ENCODE measurements at places on chromosomes 13 and 19.

DNA sequence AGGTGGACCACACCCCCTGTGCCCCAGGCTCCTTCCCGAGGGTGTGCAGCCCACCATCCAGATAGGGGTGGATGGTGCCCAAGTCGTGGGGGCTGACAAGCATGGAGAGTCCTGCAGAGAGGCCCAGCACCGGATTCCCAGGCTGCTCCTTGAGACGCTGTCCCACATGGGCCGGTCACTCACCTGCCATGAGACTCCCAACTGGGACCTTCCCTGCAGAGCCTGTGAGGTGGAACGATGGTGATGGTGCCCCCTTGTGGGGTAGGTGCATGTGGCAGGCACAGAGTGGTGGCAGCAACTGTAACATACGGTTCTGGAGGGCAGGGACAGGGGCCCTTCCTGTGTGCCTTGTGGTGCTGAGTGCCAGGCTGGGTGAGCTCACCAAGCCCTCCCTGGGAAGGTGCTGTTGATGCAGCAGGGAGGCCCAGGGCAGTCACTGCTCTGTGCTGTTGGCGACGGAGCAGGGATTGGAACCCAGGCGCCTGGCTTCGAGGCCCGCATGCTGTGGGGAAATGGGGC is 33.1 kb downstream of the PPP1R37 start:
- DNase-seq: no peak

GRCh38 chr19:5541456-5541855 is 26.3 kb downstream of the TINCR start:
- DNase-seq: no peak

DNA sequence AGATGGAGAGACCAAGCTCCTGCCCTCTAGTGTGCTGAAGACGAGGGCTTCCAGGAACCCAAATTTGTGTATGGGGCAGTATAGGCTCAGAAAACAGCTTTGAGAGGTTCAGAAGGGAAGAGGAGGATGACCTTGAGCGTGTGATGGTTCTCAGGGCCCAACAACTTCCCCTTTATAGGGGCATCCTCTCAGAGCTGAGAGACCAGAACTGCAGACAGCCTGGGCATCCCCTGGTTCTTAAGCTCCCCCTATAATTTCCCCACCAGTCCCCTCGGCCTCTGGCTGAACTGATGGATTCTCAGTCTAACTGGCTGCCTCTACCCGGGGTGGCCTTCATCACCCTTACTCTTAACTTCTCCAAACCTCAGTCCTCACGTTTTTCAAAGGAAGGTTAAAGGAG is 167.5 kb downstream of the URI1 start:
- DNase-seq: no peak

DNA sequence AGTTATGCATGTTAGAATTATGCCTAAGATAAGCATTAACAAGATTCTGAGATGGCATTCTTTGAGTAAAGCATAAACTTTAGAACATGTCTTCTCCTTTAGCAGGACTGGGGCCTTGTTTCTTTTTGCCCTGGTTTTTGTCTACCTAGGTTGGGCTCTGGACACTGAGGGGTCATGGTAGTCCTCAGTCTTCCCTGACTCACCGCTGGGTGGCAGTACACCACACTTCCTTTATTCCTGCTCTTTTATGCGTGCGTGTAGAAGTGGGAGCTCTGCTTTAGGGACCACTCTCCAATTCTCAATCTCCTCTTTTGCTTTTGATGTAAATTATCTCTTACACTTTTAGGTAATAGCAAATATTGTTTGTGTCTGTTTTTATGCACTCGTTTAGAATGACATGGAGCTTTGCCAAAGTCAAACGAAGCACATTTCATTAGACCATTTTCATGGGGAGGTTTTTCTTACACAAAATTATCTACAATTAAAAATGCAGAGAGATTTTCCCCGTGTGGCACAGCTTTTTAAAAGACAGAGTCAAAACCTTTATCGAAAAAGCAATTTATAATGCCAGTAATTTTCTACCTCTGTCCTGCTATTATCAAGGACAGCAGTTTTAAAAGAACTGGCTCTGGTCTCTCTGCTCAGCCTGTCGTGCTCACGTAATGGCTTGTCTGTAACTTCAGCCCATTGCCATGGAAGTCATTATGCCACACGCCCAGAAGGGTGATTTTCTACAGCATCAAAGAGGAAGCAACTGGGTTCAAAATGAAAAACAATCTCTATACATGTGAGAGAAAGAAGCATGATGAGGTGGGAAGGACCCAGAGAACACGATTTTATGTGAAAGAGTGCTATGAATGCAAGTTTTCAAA is 413.9 kb downstream of the COG6 start:
- peak; percentile 31 for DNase-seq

DNA sequence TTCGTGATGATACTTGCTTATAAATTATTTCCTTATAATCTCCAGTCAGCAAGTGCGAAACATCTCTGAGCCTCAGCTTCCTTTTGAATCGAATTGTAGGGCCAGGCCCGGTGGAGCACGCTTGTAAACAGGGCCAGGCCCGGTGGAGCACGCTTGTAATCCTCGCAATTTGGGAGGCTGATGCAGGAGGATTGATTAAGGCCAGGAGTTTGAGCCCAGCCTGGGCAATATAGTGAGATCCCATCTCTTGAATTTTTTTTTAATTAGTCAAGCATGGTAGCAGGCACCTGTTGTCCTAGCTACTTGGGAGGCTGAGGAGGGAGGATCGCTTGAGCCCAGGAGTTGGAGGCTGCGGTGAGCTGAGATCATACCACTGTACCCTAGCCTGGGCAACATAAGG is 116.2 kb upstream of the MCF2L start:
- no peak for DNase-seq

DNA sequence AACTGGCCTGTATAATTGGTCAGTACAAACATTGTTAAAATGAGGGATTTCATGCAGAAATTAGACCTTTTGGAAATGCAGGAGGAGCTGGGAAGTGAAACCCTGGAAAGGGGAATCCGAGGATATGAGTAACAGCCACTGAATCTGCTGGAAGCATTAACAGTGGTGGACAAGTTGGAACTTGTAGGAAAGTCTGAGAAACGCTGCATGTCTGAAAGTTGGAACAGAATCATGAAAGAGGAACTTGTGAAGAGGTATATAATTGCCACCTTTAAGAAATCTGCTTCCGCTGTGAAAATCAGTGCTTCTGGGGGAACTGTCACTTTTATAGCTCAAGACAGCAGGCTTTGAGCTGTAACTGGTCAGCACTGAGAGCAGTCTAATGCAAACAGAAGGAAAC is 716.5 kb upstream of the PRR20A start:
- DNase-seq: no peak

DNA sequence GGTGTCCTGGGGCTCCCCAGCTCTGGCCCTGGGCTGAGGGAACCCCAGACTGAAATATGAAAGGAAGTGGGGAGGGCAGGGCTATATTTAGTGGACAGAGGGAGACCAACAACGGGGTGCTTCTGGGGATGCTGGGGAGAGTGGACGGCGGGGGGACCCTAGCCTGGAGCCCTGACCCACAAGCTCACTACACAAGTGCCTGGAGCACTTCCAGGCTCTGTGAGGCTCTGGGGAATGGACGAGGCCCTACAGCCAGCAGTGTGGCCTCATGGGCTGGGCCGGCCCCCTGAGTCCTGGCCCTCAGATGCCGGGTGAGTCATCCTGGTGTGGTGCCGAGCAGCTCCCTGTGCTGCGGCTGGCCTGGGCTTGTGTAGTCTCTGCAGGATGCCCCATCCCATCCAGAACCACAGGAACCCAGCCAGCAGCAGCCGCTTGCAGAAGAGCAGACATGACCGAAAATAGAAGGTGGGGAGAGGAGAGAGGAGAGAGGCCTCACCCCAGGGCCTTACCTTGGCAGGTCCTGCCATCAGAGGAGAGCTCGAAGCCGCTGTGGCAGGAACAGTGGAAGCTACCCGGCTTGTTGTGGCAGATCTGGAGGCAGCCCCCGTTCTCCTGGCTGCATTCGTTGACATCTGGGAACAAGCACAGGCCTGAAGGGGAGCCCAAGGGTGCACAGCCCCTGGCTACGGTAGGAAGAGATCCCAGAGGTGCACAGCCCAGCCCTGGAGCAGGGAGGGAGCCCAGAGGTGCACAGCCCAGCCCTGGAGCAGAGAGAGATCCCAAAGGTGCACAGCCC is 26.1 kb downstream of the GAS6 start:
- no peak for DNase-seq

- DNase-seq: no peak
These were observed 34.6 kb downstream of the CRTC1 start for GRCh38 chr19:18718015-18718526.

DNA sequence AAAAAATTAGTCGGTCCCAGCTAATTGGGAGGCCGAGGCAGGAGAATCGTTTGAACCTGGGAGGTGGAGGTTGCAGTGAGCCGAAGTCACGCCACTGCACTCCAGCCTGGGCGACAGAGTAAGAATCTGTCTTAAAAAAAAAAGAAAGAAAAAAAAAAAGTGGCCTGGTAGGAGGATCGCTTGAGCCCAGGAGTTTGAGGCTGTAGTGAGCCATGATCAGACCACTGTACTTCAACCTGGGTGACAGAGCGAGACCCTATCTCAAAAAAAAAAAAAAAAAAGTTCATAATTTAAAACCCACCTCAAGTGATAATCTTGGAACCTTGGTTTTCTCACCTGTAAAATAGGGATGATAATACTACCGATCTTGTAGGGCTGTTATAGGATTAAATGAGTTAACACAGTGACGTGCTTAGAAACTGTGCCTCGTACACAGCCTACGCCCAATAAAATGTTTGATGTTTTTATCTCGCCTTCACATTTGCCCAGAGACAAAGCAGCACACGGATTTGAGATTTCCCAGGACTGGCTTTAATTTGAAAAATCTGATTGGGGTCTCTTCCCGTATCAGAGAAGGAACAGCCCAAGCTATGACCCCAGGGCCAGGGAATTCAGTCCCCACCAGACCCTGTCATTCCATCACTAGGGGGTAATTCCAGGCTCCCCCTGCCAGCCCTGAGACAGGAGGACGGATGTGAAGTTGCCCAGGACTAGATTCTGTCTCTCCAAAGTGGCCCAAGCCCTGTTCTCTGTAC is 3.6 kb downstream of the SERTAD1 start:
- DNase-seq: no peak

- DNase-seq: no peak
These were observed 47.1 kb upstream of the MRI1 start for GRCh38 chr19:13717194-13717643.

- no peak for DNase-seq
These were observed 56.6 kb upstream of the GPC6 start for GRCh38 chr13:93169980-93170379.

DNA sequence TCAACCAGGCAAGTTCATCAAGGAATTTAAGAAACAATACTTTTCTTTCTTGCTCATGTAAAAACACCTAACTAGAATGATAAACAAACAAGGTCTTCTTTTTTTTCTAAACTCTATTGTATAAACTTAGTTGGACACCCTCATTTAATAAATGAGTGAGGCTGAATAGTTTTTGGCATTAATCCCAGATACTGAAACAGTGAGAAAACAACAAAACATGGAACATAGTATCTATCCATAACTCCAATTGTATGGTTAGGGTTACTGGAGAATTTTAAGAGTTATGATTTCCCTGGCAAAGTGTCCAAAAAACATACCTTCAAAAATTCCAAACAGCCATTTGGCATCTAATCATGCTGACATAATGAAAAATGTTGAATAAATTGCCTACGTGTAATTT is 5.8 kb upstream of the POMP start:
- no peak for DNase-seq

DNA sequence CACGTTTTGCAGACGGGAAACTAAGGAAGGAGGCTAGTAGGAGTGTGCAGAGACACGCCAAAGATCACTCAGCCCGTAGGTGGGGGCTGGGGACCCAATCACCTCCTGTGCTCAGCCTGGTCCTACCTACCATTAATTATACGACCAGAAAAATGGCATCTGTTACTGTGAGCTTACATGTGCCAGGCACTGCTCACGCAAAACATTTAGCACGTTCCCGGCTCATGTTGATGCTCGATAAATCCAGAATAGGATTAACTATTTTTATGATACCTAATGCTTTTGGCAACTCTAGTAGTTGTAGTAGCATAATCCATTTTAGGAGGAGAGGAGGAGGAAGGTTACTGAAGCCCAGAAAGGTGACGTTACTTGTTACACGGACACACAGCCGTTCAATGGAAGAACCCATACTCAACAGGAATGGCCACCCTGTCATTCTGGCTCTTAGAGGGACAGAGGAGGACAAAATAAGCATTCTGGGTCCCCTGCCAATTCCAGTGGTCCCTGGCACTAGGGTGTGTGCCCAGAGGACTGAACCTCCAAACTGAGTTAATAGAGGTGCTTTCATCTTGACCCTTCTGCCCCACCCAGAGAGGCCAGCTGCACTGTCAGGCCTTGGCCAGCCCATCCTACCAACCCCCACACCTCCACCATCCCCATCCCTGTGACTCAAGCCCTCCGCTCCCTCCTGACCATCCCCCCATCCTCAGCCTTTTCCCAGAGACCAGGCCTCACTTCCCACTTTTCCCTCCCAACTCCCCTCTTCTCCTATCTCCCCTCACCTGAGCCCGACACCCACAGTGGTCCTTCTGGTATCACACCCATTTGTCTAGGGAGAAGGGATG is 5.0 kb upstream of the EML2 start:
- no peak for DNase-seq

GRCh38 chr13:98795220-98795619 is 42.7 kb upstream of the SLC15A1 start:
- DNase-seq: no peak

DNA sequence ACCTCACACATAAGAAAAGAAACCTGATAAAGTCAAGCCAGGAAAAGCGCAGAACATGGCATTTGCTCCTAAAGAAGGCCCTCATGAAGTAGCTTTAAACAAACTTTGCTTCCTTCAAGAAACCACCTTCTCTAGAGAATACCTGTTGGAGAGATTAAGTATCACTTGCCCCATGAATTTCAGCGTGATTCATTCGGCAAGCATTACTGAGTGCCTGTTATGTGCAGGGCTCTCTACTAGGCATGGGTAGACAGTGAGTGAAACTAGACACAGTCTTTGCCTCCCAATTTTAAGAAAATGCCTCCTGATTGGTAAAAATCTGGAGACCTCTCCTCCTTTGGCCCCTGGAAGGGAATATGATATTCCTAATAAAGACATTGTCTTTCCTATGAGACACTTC is 475.8 kb upstream of the NBEA start:
- no peak for DNase-seq

- no peak for DNase-seq
These were observed 198.4 kb downstream of the COL4A1 start for GRCh38 chr13:110108348-110109139.

DNA sequence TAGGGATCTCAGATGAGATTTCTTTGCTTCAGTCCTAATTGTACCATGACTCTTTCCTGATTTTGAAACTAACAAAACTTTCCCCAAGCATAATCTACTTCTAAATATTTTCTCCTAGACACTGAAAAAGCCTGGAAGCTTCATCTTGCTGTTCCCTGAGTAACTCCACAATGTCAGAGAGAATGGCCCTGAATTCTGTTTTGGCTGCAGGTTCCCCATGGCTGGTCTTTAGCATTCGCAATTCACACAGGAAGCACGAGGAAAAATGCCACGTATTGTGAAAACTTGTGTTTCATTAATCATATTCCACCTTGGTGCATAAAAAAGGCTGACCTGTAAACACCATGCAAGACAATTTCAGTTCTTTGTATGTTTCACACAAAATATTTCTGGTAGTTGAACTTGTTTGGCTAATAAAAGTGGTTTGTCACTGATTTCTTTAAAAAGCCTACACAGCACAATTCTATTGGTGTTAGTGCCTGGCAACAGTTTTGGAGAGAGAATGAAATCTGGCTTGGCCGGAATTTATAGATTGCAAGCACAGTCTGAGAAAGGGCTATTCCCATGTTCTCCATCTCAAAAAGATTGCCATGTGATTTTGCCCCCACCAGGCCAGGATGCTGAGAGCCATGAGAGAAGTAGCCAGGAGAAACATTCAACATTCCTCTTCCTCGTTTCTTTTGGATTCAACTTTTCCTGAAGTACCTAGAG is 367.1 kb downstream of the NDFIP2 start:
- DNase-seq: no peak

All from left renal cortex interstitium (tissue), 4 donors.